ENCODE measurements at places on chromosomes 13 and 19.
A peak's percentile ranks its signal among the peaks of the same experiment; 100 is the strongest.

GRCh38 chr19:1315470-1316166 lies 29.9 kb downstream of the EFNA2 start:
- DNase-seq = peak; percentile 35

- no peak for DNase-seq
Observed at GRCh38 chr13:52760077-52760476, 20.5 kb upstream of the CNMD start.

- peak; percentile 84 for DNase-seq
Observed at GRCh38 chr19:55118401-55118991, 1.1 kb upstream of the PPP1R12C start.

- no peak for DNase-seq
Observed at GRCh38 chr13:74707291-74707690, 573.1 kb upstream of the KLF12 start.

DNA sequence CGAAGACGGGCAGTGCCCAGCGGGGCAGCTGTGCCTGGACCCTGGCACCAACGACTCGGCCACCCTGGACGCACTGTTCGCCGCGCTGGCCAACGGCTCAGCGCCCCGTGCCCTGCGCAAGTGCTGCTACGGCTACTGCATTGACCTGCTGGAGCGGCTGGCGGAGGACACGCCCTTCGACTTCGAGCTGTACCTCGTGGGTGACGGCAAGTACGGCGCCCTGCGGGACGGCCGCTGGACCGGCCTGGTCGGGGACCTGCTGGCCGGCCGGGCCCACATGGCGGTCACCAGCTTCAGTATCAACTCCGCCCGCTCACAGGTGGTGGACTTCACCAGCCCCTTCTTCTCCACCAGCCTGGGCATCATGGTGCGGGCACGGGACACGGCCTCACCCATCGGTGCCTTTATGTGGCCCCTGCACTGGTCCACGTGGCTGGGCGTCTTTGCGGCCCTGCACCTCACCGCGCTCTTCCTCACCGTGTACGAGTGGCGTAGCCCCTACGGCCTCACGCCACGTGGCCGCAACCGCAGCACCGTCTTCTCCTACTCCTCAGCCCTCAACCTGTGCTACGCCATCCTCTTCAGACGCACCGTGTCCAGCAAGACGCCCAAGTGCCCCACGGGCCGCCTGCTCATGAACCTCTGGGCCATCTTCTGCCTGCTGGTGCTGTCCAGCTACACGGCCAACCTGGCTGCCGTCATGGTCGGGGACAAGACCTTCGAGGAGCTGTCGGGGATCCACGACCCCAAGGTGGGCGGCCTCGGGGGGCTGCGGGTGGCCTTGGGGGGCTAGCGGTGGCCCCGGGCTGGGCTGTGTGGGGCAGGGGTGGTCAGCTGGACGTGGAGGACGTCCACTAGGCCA lies 4.8 kb downstream of the GRIN3B start:
- no peak for DNase-seq

DNA sequence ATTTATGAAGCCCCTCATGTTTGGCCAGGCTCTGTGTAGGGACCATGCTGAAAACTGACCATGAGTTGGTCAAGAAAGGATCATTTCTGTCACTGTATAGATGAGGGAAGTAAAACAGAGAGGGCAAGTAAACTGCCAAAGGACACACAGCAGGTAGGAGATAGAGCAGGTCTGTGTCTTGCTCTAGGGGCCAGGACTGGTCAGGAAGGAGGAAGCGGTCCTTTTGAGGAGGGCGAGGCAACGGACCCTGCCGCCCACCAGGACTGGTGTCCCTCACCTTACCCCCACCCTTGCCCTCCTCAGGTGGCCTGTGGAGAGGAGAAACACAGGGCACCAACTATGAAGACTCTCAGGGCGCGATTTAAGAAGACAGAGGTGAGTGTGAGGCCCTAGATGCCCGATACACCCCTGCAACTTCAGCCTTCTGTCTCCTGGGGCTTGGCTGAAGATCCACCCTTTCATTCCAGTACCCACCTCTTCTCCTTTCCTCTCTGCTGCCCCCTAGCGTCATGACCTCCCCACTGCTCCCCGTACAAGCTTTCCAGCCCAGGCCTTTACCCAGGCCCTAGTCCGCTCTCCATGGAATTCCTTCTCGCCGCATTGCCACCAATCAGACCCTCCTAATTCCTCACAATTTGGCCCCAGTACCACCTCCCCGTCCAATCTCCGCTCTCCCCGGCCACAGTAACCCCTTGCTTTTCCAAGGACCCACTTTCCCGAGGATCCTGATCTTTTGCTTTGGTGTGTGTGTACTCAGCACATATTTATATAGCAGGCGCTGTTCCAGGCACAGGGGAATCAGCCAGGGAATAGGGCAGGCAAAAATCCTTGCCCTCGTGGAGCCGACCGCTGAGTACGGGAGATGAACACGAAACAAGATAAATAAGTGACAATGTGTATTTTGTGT lies 3.9 kb downstream of the ANKRD24 start:
- peak; percentile 36 for DNase-seq

- DNase-seq = no peak
Observed at GRCh38 chr13:99655351-99656091, 154.2 kb downstream of the TM9SF2 start.

DNA sequence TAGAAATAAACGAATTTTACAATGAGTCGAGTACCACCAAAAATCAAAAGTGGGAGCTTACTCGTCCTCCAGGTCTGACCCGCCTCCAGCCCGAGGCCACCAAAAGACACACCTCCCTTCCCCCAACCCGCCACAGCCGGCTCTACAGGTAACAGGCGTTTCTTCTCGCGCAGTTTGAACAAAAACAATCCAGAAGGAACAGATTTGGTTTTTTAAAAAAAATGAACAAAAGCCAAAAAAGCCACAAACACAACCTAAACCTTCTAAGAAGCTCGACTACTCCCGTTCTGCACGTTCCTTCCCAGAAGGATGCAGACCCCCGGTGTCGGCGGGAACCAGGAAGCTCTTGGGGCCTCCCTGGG lies 671 bp downstream of the ZDHHC20 start:
- no peak for DNase-seq

- DNase-seq = peak; percentile 23
Observed at GRCh38 chr19:45676851-45677263, 8.8 kb downstream of the GIPR start.

DNA sequence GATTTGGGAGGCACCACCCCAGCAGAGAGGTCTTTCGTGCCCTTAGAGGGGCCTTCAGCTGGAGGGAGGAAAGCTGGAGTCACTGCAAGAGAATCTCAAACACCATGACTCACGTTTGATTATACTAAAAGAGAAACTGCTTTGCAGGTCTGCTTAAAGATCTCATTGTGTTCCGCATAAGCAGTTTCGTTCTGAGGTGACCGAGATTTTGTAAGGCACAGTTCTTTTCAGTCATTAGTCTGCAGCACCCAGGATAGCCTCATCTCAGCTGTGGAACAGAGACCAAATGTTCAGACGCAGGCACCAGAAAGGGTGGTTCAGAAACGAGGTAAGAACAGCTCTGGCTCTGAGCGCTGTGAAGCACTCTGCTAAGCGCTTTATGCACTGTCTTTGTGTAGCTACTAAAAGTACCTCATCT lies 71.2 kb upstream of the GTF3A start:
- peak; percentile 22 for DNase-seq

DNA sequence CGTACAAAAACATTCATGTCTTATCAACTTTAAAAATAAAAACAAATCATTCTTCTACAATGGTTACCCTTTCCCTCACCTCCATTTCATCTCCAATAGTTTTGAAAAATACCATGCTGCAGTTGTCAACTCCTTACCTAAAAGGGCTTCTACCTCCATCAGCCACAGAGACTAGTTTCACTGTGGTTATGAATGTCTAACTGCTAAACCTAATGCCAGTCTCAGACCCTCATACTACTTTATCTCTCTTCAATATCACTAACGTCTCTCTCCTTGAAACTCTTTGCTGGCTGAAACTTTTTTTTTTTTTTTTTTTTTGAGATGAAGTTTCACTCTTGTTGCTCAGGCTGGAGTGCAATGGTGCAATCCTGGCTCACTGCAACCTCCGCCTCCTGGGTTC lies 27.1 kb downstream of the LNX2 start:
- DNase-seq = no peak

DNA sequence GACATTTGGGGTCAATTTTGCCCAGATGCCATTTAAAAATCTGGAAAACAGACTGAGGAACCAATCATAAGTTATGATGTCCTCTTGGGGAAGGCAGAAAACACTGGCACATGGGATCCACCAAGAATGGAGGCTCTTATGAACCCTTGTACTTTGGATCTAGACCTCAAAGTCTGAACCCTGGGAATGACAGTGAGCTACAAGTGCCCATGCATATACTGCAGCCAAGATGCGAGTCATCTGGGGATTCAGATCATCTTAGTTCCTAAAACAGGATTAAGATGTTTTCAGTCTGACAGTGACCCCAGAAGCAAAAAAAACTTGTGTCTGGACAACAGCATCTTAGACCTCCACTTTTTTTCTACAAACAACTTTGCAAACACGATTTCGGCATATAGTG lies 100.2 kb upstream of the SIAH3 start:
- no peak for DNase-seq

DNA sequence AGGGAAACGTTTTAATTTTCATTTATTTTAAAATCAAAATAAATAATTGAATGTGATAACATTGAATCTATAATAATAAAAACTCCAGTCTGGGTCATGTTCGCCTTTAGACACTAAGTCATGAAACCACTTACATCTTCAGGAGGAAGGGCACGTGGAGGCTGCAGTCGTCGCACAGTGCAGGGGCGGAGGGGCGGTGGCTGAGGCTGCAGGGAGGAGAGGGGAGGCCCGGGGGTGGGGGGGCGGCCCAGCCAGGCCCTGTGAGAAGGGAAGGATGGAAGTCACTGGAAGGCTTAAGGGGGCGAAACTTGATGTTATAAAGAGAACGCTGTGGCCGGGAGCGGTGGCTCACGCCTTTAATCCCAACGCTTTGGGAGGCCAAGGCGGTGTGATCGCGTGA lies 14.9 kb upstream of the LATS2 start:
- DNase-seq = no peak

DNA sequence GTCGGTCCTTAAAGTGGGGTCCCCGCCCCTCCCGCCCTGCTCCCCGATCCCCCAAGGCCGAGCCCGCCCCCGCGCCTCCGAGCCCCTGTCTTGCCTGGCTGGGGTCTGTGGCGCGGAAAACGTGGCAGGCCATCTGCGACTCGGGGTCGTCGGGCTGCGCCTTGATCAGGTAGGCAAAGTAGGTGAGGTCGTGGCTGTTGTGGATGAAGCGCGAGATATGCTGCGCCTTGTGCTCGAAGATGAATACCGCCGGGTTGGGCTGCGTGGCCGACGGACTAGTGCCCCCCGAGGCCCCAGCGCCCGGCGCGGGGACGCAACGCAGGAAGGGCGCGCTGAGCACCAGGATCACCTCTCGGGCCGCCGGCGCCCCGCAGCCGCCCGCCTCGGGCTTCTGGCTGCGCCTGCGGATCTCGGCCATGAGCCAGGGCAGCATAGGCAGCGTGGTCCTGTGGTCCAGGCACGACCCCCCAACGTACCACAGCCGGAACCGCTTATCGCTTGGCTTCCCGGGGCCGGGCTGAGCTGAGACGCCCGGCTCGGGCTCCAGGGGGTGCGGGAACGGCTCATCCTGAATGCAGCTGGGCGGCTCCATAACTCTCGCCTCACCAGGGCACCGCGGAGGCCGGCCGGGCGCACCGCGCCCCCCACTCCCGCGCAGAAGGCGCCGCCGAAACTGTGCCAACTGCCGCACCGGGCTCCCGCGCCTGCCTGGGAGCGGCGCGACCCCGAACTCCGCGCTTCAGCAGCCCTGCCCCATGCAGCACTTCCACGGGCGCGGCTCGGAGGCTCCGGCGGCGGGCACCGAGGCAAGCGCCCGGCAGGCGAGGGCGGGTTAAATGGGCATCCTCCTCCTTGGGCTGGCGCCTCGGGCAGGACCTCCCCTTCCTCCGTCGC lies 546 bp downstream of the TBC1D4 start:
- DNase-seq = no peak

GRCh38 chr13:102913914-102914313 lies 68.1 kb downstream of the ERCC5 start:
- DNase-seq = no peak

- no peak for DNase-seq
Observed at GRCh38 chr19:57465680-57466381, 8.9 kb upstream of the VN1R1 start.

- DNase-seq = no peak
Observed at GRCh38 chr13:73938372-73939070, 195.7 kb downstream of the KLF12 start.

DNA sequence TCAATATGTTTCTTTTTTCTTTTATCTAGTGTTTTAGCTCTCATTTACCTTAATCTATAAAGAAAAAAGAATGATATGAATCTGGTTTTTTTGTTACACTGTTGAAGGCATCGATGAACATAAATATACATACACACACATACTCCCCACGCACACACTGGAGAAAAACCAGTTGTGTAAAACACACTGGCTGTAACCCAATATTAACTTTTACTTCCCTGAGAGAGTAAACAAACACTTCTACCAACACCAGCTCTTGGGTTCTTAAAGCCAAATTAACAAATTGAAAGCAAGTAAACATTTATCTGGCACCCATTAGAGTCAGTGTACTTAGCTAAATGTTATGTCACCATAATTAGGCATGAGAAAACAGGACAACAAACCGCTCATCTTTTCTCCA lies 145.7 kb downstream of the ABCC4 start:
- DNase-seq = no peak

- DNase-seq = no peak
Observed at GRCh38 chr13:75294110-75294509, 187.9 kb downstream of the TBC1D4 start.

GRCh38 chr13:111409413-111409812 lies 89.0 kb downstream of the TEX29 start:
- DNase-seq = no peak

- no peak for DNase-seq
Observed at GRCh38 chr13:31749929-31750328, 10.6 kb downstream of the RXFP2 start.

- DNase-seq = no peak
Observed at GRCh38 chr13:31920727-31921100, 110.9 kb upstream of the FRY start.

- peak; percentile 21 for DNase-seq
Observed at GRCh38 chr19:18762125-18763023, 28.7 kb downstream of the COMP start.

DNA sequence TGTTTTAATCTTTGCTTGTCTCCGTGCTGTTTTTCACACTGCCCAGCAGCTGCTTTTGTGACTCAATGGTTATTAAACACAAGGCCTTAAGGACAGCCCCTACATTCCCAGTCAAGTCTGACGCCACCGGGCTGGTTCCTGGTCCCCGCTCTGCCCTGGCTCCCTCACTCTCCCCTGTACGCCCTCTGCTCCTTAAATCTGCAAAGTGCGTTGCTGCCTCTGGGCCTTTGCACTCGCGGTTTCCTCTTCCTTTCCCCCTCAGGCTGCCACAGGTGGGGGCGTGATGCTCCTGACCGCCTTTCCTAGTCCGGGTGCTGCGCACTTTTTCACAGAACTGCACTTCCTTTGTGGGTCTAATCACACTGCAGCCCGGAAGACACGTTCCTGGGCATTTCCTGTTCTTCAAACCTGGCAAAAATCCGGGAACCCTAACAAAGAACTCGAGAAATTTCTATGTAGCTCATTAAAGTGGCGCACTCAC lies 25.6 kb downstream of the NOSIP start:
- DNase-seq = no peak

- no peak for DNase-seq
Observed at GRCh38 chr19:18204394-18205199, 755 bp upstream of the RAB3A start.

GRCh38 chr13:53066411-53066810 lies 37.8 kb downstream of the OLFM4 start:
- no peak for DNase-seq
